Left lung (tissue), 14 donors: ENCODE measurements at places on chromosomes 1 and 21. TPM values are rescaled to one million over a fixed set of nuclear protein-coding genes. Genes with fewer than 3 reads are reported as not detected.

- DNase-seq, result no peak
Measured at GRCh38 chr21:35562876-35563275, 497.4 kb downstream of the SETD4 start.

- no peak for DNase-seq
Measured at GRCh38 chr1:99207216-99207615, 57.1 kb upstream of the PLPPR4 start.

DNA sequence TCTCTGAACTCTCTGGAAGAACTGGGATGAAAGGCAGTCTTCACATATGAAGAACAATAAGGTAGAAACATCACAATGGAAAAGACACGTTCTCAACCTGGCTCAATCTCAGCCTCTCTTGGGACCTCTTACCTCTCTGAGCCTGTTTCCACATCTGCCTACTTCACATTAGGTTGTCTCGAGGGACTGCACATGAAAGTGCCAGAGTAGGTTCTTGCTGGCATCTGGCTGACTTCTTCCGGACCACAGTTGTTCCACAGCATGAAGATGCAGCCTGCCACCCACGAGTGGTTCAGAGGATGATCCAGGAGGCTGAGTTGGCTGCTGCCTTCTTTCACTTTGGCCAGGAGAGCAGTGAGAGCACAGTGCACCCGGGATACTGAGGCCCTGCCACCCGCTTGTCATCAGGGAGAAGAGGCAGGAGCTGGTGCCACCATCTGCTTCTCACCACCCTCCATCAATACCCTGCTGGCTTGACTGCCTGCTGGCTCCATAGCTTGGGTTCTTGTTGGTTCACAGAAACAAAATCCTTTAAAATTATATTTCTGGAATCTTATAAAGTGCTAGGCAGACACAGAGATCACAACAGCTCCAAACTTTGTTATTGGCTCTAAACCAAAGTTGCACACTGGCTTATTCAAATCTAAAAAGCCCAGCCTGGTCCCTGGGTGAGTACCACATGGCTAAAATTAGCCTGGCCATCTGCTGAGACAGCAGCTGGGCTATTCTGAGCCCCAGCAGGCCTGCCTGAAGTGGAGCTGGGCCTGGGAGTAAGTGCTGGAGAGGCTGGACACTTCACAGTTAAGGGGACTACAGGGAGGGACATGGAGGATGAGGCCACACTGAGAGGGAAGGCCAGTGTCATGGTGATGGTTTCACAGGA lies 46.9 kb upstream of the LIN9 start:
- peak; percentile 30 for DNase-seq

The ADORA3 gene
- 0.54 TPM for polyA plus RNA-seq

The CFAP107 gene
- 1.9 TPM for polyA plus RNA-seq

DNA sequence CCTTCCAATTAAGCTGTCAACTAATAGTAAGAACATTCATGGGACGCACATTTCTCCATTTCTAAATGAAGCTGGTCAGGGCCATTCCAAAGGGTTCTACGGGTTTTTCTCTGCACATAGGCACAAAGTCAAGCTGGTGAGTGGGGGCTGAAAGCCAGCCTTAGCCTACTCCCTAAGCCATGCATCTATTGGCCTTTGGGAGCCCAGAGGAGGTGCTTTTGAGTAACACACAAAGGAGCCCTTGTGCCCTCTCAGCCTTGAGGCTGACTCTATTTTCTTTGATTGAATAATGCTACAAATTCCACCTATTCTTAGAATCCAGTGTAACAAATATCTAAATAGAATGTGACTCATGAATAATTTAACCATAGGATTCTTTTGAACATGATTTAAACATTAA lies 73.6 kb downstream of the RGS13 start:
- DNase-seq, result no peak

DNA sequence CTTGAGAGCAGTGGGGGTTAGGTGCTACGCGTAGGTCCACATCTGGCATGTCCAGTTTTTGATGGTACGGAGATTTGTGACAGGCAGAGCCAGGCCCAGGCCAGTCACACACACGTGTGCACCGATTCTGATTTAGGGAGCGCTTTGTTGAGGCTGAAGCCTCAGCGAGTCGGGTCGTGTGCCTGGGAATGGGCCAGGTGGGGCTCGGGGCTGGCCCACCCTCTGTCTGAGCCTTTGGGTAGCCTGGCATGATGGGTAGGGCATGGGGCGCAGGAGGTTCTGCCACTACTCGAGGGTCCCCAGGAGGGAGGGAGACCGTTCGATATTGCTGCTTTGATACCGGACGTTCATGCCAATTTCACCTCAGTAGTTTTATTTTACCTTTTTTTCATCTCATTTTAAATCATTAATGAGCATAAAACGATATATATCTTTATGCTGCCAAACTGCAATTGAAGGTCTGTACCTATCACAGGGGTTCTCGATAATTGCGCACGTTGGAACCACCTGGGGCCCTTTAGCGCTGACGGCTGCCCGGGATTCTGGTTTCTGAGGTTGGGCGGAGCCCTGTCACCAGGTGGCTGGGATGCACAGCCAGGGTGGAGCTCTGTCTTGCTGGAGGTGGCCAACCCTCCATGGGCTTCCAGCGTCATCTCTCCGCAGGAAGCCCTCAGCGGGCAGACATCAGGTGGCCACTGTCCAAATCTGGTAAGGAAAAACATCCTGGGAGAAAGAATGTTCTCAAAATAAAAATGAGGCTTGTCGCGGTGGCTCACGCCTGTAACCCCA lies 71.9 kb downstream of the SCCPDH start:
- no peak for DNase-seq

DNA sequence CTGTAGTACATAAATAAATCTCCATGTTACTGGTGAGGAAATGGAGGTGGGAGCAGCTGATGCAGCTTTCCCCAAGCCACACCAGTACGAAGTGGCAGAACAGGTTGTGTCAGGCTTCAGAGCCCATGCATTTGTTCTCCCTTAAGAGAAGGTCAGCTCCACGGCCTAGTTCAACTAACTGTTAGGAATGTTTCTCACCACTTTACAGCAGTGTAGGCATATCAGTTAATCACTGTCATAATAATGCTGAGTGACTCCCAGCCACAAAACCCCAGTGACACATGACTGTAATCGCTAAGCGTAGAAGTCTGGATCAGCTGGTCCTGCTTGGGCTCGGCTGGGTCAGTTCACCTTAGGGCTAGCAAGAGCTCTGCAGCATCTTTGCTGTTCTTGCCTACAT lies 90.4 kb downstream of the VPS26C start:
- no peak for DNase-seq

DNA sequence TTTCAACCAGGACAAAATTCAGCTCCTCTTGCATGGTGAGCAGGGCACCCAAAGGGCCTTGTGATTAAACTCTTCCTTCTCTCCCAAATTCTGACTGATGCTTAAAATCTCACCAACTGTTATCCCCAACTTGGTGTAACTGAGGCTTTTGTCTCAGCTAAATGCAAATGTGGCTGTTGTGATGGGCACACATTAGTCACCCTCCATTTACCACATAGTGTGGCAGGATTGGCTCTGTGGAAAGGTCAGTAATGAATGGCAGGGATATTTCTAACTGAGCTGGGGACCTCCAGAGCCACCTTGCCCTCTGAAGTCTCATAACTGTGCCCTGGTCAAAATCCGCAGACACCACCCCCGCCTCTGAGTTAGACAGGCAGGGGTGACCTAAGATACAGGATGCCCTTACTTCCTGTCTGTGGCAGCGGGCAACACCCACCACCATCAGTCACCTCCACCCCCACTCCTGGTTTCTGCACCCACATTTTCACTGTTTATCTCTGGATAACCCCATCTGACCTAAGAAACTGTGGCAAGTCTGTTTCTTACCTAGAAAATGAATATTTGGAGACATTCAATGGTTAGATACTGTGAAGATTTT lies 25.4 kb upstream of the RGS16 start:
- DNase-seq, result no peak

The RGS13 gene
- polyA plus RNA-seq, result 1.2 TPM

The KIF2C gene
- 31.0 TPM for polyA plus RNA-seq

DNA sequence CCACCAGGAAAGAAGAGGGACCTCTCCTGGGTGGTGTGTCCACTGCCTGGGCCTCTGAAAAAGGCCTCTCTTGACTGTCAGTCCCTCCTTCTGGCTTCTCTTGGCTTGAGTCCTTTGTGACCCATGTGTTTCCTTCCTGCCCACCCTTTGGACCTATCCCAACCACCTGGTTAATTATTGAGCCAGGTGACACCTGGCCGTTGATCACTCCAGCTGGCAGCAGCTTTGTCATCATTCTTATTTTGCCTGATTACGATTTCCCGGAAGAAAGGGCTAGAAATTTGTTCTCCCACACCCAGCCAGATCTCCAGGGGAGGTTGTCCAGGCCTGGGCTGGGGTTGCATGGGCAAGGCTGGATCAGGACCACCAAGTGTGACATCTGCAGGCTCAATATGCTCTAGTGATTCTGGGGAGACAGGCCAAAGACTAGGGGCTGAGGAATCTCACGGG lies 24.8 kb downstream of the CSF1 start:
- DNase-seq, result no peak

The MIXL1 gene
- polyA plus RNA-seq, result 0.69 TPM

- no peak for DNase-seq
Measured at GRCh38 chr1:188499690-188500089, 1670.9 kb downstream of the PLA2G4A start.

The ETV3 gene
- 25.3 TPM for polyA plus RNA-seq

DNA sequence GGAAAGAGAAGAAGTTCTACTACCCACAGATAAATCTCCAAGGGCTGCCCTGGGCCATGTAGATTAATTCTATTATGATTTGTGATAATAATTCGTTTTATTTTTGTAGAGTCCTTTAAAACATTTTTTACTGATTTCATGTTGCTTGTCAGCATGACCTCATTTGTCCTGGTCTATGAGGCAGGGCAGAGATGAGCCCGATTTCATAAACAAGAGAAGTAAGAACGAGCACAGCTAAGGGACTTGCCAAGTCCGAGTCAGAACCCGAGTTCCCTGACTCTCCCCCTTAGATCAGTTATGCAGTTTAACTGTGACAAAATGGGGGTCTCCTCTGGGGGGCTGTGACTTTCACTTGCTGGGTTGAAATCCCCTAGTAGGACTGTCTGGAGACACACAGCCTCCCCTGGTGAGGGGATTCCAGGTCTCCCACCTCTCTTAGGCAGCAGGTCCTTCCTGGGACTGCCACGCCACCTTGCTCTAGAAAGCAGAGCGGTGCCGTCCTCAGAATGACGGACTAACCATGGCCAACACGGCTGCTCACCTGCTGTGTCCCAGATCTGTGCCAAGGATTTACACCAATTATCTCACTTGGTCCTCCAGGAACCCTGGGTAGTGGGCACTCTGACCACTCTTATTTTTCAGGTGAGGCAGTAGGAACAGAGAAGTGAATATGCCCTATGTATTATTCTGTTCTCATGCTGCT lies 31.0 kb upstream of the SOX13 start:
- DNase-seq, result no peak

GRCh38 chr1:3461238-3461933 lies 6.9 kb downstream of the ARHGEF16 start:
- DNase-seq, result no peak

The DNAH14 gene
- polyA plus RNA-seq, result 13.2 TPM

DNA sequence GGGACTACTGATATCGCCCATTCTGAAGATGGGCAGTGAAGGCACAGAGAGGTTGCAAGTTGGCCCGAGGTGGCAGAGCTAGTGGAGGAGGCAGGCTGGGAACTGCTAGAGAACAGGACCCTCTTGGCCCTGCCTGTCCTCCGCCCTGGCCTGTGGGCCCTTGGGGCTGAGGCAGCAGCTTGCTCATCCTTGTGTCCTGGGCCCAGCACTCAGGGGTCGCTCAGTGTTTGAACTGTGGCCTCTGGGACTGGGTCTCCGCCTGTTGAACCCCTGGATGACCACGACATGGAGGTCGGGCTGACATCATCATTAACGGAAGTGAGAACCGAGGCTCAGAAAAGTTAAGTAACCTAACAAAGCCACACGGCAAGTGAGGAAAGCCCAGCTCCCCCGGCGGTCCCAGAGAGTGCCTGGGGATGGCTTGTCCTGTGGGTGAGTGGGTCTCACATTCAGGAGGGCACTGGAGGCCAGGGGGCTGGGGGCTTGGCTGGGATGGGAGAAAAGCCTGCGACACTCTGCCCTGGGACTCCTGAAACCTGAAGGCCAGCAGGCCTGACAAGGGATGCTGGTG lies 23.0 kb upstream of the DDOST start:
- no peak for DNase-seq

DNA sequence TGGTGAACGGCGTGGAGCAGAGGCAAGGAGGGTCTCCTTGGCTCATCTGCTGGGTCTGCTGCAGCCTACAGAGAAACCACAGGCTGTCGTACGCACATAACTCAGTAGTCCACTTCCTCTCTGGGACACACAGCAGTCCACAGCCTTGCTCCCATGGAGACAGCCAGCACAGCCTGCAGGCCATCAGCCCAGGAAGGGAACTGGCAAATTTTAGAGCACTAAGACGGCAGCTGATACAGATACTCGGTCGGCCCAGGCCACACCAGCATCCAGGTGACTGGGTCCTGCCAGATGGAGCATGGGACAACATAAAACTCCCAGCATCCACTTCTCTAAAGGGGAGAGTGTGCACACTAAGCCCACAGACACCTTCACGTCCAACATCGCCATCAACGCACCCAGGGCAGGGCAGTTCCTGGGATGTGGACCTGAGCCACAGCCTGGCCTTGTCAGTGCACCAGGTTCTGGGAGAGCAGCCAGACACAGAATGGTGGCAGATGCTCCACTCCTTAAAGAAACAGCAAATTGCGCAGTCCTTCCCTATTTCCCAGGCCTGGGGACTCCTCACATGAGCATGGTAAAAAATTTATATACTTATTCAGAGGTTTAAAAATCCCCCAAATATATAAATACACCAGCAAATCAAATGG lies 247.1 kb upstream of the RAB4A start:
- peak; percentile 70 for DNase-seq

DNA sequence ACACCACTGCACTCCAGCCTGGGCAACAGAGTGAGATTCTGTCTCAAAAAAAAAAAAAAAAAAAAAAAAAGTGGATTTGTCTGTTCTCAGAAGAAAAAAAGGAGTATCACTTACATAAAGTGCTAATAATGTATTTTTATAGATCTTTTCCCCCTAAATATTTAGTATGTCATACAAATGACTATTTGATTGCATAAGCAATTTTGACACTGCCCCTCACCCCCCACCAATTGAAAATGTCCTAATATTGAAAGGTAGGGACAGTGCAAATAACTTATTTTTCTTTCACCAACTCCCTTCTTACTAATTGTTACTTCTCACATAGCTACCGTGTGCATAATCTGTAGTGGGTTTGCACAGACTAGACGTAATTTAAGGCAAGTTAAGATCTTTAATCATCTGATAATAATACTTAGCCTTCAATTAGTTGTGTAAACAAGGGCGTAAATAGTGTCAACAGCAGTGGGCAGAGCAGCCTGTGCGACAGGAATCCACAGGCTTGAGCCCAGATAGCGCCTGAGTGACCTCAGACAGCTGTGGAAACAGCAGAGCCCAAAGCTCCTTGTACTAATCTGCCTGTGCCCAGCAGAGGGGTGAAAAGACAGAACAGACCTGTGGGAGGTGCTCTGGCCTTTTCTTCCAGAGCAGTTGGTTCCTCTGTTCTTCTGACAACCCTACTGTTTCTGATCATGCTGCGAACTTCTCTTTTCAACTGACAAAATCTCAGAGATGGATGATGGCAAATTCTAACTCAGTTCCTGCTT lies 4.5 kb upstream of the IER5 start:
- no peak for DNase-seq
